ENCODE measurements at places on chromosomes 11 and 22.

- DNase-seq: no peak
Measured at GRCh38 chr11:9076661-9077060, 14.7 kb downstream of the SCUBE2 start.

GRCh38 chr11:47109727-47110246, 66.9 kb downstream of the ARFGAP2 start:
- no peak for DNase-seq

DNA sequence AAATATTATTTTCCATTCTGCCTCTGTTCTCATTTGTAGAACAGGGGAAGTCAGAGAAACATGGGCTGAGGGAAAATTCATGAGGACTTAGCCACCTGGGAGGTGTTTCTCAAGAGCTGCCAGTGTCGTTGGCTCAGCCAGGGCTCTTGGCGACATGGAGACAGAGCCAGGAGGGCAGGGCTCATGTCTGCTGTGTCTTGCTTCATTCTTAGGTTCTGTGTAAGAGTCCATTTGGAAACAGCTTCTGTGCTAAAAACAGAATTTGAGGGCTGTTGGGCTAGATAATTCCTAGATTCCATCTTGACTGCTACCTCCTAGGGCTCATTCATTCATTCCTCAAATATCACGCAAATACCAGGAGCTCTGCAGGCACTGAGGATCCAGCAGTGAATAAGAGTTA, 15.1 kb upstream of the MRGPRX2 start:
- no peak for DNase-seq

- DNase-seq: peak; percentile 52
Measured at GRCh38 chr22:42439821-42440674, 7.8 kb upstream of the NFAM1 start.

- no peak for DNase-seq
Measured at GRCh38 chr11:30573951-30574350, 12.2 kb downstream of the MPPED2 start.

DNA sequence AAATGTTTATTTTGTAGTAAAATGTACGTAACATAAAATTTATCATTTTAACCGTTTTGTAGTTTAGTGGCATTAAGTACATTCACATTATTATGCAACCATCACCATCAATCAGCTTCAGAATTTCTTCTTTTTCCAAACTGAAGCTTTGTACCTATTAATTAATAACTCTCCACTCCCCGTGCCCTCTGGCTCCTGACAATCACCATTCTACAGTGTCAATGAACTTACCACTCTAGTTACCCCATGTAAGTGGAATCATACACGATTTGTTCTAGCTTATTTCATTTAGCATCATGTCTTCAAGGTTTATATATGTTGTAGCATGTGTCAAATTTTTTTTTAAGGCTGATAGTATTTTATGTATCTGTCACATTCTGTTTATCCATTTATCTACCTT, 9.7 kb downstream of the TBCEL start:
- DNase-seq: no peak

- peak; percentile 90 for DNase-seq
Measured at GRCh38 chr11:109946322-109946846, 146.8 kb upstream of the ZC3H12C start.

- no peak for DNase-seq
Measured at GRCh38 chr11:8747173-8747572, 64.6 kb downstream of the RPL27A start.

- peak; percentile 88 for DNase-seq
Measured at GRCh38 chr11:115765803-115766239, 261.6 kb upstream of the CADM1 start.

DNA sequence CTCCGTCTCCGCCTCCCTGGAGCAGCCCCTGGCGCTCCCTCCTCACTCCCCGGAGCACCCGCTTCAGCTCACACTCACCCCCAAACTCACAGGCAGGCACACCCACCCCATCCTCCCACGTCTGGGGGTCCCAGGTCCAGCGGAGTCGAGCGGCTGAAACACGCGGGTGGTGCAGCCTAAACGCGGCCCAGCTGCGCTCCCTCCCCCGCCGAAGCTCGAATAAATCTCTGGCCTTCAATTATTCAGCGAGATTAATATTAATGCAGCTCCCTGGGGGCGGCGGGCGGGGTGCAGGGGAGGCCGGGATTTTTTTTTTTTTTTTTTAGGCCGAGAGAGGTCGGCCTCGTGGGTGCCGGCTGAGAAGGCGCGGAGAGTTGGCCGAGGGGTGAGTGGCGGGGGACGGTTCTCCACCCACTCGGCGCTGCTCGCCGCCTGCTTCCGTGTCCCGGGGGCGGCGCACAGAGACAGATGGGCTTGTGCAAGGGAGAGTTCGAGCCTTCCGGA, 524 bp upstream of the SLC1A2 start:
- no peak for DNase-seq

DNA sequence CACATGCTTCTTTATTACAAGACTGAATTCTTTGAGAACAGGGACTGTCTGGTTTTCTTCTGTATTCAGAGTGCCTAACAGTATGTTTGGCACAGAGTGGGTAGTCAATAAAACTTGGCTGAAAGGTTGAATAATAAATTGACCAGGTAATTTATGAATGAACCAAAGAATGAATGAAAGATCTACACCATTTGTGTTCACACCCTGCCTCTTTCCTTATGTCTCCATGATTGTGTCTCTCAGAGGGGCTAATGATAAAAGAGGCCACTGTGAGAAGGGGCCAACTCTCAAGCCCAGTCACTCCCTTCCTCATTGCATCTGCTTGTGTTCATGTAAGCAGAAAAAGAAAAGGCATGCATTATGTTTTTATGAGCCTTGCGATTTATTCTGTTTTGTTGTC, 569.7 kb upstream of the TENM4 start:
- DNase-seq: no peak

DNA sequence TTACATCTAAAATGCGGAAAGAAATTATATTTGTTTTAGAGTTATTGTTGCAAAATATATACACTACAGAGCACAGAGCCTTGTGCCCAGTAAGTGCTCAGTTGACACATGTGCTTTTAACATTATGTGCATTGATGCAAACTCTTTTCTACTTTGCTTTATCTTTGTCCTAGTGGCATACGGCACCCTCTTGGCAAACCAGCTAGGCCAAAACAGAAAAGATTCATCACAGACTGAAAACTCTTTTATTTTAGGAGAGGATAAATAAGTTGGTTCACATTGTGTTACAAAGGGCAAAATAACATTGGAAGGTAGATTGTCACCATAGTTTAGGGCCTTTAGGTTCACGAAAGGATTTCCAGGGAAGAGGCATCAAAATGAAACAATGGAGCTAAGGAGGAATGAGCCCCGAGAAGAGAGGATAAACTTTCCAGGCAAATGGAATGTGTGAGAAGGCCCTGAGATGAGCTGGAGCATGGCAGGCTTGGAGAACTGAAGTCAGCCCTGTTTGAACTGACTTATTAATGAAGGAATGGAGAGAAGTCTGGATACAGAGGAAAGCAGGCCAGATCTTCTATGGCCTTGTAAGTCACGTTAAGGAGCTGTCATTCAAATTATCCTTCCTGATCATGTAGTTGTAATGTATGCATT, 23.5 kb upstream of the TOP3B start:
- DNase-seq: no peak

DNA sequence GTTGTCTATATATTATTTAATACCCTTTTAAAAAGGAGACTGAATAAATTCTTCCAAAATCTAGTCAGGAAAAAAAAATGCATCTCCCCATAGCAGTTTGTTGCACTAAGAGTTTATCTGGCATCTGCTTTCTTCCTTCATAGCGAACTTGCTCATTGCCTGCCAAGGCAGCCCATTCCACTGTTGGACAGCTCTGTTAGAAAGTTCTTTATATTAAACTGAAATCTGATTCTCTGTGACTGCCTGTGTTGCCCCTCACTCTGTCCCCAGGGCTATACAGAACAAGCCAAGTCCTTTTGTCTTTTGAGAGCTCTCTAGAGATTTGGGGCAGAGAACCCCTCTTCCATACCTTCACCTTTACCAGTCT, 3.3 kb upstream of the CHRDL2 start:
- no peak for DNase-seq

GRCh38 chr11:28049338-28050216, 58.4 kb downstream of the KIF18A start:
- DNase-seq: peak; percentile 20

- DNase-seq: no peak
Measured at GRCh38 chr11:58927393-58928106, 11.7 kb upstream of the GLYATL1 start.

DNA sequence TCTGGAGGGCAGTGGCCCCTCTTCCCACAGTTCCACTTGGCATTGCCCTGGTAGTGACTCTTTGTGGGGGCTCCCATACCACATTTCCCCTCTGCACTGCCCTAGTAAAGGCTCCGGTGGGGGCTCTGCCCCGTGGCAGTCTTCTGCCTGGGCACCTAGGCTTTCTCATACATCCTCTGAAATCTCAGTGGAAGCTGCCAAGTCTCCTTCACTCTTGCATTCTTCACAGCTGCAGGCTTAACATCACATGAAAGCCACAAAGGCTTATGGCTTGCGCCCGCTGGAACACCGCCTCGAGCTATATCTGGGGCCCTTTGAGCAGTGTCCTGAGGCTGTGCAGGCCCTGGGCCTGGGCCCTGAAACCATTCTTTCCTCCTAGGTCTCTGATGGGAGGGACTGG, 25.3 kb downstream of the PLEKHB1 start:
- peak; percentile 58 for DNase-seq

DNA sequence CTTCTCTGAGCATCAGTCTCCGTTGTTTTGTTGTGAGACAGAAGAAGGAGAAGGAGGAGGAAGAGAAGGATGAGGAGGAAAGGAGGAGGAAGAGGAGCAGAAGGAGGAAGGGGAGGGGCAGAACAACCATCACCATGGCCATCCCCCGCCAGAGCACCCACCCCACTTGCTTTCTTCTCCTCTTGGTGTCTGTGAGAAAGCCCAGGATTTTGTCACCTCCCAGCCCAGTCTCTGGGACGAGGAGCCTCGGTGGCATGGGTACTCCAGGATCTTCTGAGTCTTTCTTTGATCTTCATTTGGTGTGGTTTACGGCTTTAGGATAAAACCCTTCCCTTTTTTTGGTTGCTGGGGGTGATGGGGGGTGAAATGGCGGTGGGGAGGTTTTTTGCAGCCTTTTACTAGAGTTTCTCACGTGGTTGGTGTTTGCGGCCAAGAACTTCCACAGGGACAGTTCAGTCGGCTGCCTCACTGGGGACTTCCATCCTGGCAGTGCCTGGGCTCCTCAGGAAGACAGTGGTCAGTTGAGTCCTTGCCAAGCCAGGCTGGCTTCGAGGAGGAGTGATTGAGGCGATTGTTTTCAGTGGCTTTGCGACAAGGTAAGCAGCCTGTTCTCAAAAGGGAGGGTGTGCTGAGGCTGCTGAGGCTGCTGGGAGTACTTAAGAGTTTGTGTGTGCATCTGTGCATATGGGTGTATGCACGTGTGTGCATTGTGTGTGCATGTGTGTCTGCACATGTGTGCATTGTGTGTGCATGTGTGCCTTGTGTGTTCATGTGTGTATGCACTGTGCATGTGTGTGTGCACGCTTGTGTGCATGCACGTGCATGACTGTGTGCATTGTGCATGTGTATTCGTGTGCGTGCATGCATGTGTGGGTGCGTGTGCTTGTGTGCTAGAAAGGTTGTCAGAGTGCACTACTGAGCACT, 567.5 kb downstream of the TBC1D22A start:
- DNase-seq: peak; percentile 14

- DNase-seq: no peak
Measured at GRCh38 chr11:103944251-103944940, 92.0 kb upstream of the DDI1 start.

GRCh38 chr11:12169822-12170221, 59.4 kb downstream of the MICAL2 start:
- DNase-seq: no peak

DNA sequence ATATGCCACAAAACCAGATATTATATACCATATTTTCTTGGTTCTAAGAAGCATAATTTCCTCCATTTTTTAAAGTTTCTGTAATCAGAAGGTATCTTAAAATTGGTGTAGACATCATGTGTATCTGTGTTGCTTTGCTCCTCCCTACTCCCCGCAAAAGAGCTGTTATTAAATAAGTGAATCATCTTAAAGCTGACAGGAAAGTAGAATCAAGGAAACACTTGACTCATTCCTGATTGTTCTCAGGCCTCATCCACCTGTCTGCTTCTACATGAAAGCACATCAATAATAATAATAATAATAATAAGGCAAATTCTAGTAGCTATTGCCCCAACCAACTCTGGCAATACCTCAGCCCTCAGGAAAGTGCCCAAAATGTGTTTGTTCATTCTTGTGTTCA, 26.2 kb upstream of the GUCY1A2 start:
- no peak for DNase-seq

GRCh38 chr11:17145972-17146371, 61.8 kb downstream of the PIK3C2A start:
- DNase-seq: no peak

DNA sequence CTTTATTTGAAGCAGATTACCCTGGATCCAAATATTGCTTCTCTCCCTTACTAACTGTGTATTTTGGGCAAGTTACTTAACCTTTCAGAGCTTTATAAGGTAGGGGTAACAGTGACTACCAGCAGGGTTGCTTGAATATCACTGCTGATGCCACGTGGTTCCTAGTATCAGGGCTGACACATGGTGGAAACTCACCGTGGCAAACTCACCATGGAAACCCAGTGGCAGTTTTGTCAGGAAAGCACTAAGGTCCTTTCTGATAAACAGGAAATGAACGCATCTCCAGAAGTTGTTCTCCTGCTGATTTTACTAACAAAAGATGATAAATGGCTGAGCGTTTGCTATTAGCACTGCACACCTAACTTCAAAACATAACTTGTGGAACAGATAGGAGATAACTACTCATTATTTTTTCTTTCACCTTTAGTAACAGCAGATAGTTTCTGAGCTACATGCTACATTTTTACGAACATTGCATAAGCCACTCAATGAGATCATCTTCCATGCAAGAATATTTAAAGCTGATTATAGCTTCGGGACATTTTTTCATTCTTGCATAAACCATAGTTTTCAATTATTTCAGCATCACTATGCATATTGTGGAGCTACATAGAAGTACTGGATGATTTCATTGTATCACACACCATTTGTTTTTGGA, 59.7 kb upstream of the RAG2 start:
- no peak for DNase-seq

- DNase-seq: no peak
Measured at GRCh38 chr11:5507933-5508305, 1.8 kb downstream of the UBQLN3 start.

DNA sequence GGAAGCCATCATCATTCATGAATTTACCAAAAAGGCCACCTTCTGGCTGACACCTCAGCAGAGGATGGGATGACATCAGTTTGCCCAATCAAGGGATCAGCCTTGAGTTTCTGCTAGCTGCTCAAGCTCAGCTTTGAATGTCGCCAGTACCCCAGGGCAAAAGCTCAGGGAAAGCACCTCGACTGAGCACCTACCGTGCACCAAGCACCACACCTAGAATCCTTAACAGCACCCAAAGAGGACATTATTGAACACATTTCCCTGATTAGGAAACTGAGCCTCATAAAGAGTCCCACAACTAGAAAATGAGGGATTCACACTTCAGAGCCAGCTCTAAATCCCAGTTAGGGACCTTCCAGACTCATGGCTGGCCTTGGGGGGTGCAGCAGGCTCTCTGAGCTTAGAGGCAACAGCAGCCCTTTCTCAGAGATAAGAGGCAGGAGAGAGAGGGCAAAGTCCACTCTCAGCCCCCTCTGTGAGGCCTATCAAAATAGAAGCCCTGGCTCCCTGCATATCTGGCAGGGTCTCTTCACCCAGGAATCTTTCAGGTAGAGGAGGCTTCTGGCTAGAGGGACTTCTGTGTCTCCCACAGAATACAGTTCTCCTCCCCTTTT, 13.4 kb upstream of the DAGLA start:
- DNase-seq: no peak

All from MV-4-11 (cell line).